ENCODE measurements at places on chromosomes 12 and 14.

DNA sequence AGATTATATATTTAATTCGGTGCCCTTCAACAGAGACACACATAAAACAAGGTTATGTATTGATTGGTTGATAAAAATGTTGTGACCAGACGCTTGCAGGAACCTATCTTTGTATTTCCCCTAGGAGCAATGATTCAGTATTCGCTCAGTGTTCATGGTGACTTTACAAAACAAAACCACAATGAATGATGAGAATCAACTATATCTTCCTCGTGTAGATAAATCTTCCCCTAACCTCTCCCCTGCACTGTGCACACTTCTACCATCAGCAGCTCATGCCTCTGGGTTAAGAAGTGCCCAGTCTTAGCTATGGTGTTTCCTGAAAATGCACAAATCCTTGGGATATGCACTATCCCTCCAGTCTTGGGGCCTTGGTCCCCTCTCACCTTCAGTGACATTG is 16.3 kb downstream of the RIN3 start:
- no peak for DNase-seq

GRCh38 chr14:59097681-59098080 is 90.8 kb upstream of the DAAM1 start:
- DNase-seq: no peak

GRCh38 chr12:46843811-46844210 is 18.0 kb upstream of the SLC38A4 start:
- DNase-seq: no peak

DNA sequence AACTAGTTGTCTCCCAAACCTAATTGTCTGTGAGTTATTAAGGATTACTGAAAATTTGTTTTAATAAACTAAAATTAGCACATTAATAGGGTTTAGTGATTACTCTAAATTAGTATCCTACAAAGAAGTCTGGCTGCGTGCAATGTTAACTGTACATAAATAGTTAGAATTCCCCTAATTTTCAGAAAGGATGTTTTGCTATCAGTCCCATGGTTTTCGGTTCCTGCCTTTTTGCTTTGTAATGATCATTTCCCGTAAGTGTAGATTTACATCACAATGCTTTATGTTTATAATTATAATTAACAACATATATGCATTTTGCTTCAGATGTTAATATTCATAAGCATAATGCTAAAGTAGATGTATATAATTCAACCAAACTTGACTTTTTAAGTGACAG is 19.8 kb upstream of the LYZ start:
- no peak for DNase-seq

- DNase-seq: no peak
These were observed 992.9 kb downstream of the GALC start for GRCh38 chr14:87000081-87000480.
